ENCODE measurements at places on chromosomes 12 and 14. TPM values are rescaled to one million over a fixed set of nuclear protein-coding genes. Genes with fewer than 3 reads are reported as not detected.
A peak's percentile ranks its signal among the peaks of the same experiment; 100 is the strongest.

DNA sequence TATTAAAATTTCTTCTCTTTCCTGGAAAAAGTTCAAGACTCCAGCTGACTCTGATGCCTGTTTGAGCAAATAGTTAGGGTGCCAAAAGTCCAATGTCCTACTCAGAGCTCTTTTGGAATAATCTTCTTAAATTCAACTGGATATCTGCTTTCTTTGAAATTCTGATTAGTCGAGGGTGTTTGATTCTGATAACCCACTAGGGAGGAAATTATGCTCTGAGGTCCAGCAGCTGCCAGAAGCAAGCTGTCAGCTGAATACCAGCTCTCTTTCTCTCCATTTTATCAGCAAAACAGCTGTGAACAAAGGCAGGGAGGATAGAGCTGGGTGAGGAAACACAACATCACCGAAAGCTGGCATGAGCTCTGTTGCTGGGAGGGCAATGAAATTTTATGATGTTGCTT lies 141.5 kb downstream of the CAND1 start:
- DNase-seq, result no peak

ANP32D gene
- total RNA-seq, result not detected

AKAP3 gene
- total RNA-seq, result 0.53 TPM

APOF gene
- not detected for total RNA-seq

INSM2 gene
- not detected for total RNA-seq

DNA sequence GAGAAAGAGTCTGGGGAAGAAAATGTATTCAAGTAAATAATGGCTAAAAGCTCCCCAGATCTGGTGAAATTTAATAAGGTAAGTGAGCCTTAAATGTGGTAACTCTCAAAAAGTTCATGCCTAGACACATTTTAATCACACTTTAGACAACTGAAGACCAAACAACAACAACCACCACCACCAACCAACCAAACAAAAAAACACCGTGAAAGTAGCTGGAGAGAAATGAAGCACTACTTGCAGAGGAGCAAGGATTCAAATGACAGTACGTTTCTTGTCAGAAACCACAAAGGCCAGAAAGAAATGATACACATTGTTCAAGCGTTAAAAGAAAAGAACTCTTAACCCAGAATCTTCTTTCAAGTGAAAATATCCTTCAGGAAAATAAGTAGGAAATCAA lies 208.3 kb downstream of the MYRFL start:
- no peak for DNase-seq

- no peak for DNase-seq
Observed at GRCh38 chr12:132941336-132941954, 14.7 kb downstream of the ZNF605 start.

RGS6 gene
- not detected for total RNA-seq

GRCh38 chr14:34843011-34843554 lies 32.1 kb downstream of the BAZ1A start:
- DNase-seq, result peak; percentile 100

DNA sequence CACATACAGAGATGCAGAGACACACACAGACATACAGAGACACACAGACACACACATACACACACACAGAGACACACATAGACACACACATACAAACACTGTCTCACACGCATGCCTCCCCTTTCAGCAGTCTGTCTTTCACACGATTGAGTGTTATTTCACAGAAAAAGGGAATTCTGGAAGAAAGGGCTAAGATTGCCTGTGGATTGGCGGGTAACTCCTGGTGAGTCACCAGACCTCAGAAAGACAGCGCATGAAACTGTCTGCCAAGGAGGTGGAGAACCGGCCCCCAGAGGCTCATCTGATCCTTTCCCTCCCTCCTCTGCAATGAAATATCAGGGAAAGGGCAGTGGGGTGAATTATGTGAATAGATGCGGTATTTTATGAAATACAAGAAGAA lies 127.2 kb upstream of the GSC start:
- DNase-seq, result no peak

All from bronchial epithelial cell (primary cell).